Foreskin fibroblast (primary cell): ENCODE measurements at places on chromosomes 2 and 18.

- DNase-seq, result no peak
Observed at GRCh38 chr2:239685965-239686364, 285.1 kb upstream of the HDAC4 start.

- DNase-seq, result no peak
Observed at GRCh38 chr2:112077814-112078213, 22.7 kb downstream of the TMEM87B start.

DNA sequence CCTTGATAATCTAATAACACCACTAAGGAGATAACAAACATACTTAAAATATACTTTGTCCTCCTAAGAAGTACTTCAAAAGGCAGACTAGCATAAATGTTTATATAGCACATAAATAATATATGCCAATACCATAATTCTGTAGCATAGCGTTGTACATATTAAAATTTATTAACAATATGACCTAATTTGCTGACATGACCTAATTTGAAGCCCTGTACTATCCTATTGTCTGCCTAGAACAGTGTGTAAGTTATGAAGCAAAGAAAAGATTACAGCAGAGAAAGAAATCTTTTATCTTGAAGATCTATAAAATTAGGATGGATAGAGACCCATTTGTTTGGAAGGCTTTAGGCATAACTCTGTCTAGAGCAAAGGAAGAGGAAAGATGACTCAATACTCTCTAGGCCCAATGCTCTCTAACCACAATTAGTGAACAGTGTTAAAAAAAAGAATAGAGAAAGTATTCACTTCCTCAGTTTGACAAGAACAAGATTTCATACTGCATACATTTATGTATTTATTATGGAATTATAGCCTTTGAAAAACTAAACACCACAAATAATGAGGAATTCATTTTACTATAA is 231.3 kb downstream of the ZRANB3 start:
- DNase-seq, result peak; percentile 9

DNA sequence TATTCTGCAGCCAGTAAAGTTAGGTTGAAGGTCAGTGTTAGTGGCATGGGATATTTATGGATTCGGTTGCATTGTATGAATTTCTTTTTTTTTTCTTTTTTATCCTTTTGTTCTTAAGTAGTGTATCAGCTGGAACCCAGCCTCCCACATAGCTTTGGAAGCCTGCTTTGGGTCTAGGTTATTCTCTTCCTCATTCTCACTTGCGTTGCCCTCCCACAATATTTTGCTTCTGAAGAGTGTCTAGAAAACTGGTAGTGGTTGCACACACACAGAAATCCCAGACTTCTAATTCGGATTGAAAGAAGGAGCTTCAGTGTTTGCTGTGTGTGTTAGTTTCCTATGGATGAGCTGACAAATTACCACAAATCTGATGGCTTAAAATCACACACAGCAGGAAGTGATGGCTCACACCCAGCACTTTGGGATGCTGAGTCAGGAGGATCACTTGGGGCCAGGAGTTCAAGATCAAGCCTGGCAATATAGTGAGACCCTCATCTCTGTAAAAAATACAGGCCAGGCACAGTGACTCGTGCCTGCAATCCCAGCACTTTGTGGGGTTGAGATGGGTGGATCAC is 104.8 kb downstream of the ARL4C start:
- DNase-seq, result no peak

DNA sequence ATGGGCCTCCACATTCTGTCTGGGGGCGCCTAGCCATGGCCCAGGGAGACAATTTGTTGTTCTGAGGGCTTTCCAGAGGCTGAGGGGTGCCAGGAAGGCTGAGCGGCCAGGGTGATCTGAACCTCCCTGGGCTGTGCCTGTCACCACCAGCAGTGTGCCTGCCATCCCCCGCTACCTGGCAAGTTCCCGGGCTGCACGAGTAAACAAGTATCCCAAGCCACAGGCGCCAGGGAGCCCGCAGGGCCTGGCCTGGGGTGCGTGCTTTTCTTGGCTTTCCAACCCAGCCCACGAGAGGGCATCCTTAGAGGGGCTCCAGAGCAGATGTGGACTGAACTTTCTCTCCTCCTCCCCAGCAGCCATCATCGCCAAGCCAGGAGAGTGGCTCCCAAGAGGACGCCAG is 35.1 kb upstream of the B3GNT7 start:
- DNase-seq, result no peak

DNA sequence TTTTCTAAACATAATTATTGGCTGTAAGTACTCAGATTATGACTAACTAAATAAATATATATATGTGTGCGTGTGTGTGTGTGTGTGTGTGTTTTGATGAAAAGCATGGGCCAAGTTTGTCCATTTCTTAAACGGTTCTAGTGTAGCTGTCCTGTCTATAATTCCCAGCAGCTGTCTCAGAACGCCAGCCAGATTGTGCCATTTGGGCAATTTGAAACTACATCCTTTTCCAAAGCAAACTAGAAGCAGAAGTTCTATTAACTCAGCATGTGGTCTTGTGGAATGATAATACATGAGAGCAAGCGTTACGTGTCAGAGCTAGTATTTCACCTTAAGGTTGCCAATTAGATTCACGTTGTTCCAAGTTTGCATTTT is 1.7 kb downstream of the ARHGAP28 start:
- DNase-seq, result peak; percentile 98

GRCh38 chr18:31624892-31625640 is 33.4 kb downstream of the TTR start:
- no peak for DNase-seq

DNA sequence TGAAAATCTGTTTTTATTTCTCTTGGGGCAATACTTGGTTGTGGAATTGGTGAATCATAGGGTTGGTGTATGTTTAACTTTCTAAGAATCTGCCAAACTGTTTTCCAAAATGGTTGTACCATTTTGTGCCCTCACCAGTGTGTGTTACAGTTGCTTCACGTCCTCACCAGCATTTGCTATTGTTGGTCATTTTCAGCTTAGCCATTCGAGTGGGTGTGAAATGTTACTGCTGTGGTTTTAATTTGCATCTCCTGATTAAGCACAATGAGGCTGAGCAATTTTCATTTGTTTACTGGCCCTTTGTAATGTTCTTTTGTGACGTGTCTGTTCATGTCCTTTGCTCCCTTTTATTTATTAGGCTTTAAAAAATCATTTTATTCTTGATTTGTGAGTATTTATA is 49.7 kb downstream of the FOSL2 start:
- DNase-seq, result no peak

GRCh38 chr2:194424683-194425209 is 1232.3 kb upstream of the SLC39A10 start:
- no peak for DNase-seq

- DNase-seq, result peak; percentile 92
Observed at GRCh38 chr18:25230658-25231326, 121.2 kb downstream of the ZNF521 start.

DNA sequence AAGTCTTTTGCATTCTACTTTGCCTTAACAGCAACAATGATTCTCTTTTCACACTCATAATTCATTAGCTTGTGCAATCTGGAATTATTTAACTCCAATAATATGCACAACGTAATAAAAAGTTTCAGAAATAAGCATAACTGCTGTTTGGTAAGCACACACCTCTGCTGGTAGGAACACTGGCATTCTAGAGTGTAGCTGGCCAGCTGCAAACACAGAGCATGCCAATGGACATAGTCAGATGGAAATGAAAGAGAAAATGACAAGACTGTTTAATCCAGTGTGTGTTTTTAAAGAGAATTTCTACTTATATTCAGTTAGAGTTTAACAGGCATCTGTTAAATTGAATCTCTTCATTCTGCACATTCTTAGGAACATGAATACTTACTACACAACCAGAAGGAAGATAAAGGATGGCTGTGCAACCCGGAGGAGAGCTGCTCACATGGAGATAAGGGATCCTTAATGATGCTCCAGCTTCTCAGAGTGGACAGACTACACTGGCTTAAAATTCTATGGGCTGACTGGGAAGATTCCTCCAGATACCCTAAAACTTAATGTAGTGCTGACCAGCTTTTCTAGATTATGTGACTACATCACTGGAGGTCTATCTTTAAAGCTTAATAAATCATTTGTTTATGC is 94.6 kb upstream of the CHAC2 start:
- peak; percentile 6 for DNase-seq

- DNase-seq, result no peak
Observed at GRCh38 chr2:178284613-178285286, 90.4 kb downstream of the OSBPL6 start.

GRCh38 chr2:28802975-28803429 is 7.6 kb upstream of the SPDYA start:
- DNase-seq, result no peak

- DNase-seq, result no peak
Observed at GRCh38 chr2:39144416-39144815, 23.6 kb upstream of the SOS1 start.

- DNase-seq, result peak; percentile 62
Observed at GRCh38 chr2:12173271-12173942, 427.0 kb downstream of the LPIN1 start.

- DNase-seq, result no peak
Observed at GRCh38 chr18:2976218-2977132, 36.5 kb downstream of the LPIN2 start.

GRCh38 chr2:181070836-181071200 is 90.4 kb downstream of the UBE2E3 start:
- no peak for DNase-seq

DNA sequence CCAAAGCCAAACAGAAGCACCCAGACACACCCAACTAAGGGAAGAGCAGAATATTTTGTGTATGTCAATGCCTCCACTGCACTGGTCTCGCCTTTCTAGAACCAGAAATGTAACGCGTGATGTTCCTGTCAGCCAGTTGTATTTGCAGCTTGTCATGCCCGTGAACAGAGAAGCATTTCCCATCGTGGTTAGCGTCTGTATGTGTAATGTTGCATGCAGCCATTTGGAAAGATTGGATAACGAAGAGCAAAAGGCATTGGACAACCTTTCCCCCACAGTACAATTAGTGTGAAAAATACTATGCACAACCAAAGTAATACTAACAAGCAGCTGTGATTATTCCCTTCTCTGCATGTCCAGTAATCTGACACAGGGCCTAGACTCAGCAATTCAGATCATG is 140.5 kb downstream of the TMEM163 start:
- no peak for DNase-seq

- peak; percentile 3 for DNase-seq
Observed at GRCh38 chr18:24536326-24536725, 75.9 kb downstream of the HRH4 start.

GRCh38 chr2:31446848-31447247 is 32.3 kb upstream of the XDH start:
- peak; percentile 88 for DNase-seq

GRCh38 chr2:64804651-64805050 is 150.9 kb upstream of the SERTAD2 start:
- DNase-seq, result no peak

DNA sequence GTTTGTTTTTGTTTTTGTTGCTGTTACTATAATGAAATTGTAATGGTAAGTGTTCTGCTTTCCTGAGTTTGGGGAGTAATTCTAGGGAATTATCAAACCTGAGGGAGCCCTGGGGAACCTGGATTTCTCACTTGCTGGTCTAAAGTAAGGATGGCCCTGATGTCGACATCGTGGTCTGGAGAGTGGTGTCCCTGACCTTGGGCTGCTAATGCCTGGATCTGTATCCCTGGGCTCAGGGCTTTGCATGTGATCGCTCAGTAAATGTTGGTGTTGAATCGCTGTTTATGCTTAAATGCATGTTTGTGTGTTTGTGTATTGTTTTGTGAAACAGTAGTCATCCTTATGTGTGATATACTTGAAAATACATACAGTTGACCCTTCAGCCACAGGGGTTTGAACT is 6.1 kb downstream of the ACP1 start:
- DNase-seq, result no peak

DNA sequence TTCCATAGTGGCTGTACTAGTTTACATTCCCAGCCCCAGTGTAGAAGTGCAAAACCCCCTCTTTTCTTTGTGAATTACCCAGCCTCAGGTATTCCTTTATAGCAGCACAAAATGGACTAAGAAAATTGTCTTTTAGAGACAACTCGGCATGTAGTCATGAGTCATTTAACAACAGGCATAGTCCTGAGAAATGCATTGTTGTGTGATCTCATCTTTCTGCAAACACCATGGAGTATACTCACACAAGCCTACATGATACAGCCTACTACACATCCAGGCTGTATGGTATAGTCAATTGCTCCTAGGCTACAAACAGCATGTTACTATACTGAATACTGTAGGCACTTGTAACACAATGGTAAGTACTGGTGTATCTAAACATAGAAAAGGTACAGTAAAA is 44.4 kb upstream of the MBP start:
- peak; percentile 18 for DNase-seq

- DNase-seq, result no peak
Observed at GRCh38 chr2:203164311-203164935, 74.4 kb upstream of the CYP20A1 start.

DNA sequence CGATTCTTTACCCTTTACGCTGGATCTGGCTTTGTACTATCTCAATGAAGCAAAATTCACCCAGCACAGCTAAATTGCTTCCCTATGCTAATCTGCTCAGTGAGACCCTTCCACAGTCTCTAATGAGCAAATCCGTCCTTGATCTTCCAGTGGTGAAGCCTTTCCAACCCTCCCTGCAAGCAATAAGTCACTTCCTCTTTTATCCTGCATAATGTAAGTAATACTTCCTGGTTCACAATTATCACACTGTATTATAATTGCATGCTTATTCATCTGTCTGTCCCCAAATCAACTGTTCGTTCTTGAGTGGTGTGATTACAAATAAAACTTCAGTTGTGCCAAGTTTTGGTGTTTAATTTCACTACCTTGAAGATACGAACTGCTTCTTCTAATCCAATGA is 404.0 kb downstream of the ADCYAP1 start:
- no peak for DNase-seq

DNA sequence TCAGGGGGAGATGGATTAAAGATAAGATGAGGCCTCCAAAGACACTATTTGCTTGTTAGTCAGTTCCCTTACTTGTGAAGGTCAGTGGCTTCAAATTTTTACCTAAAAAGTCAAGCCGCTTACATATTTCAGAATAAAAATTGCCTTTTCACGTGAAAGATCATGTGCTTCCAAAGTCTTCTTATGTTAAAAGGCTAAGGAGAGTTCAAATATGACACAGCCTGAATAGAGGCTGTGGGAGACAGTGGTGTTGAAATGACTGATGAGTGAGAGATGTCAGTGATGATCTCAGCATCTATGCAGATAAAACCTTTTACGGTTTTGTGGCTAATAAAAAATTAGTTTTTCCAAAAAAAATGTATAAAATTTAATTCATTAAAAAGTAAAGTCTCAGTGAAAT is 40.5 kb downstream of the UPP2 start:
- DNase-seq, result no peak

- no peak for DNase-seq
Observed at GRCh38 chr18:11673560-11673959, 15.5 kb upstream of the GNAL start.

- DNase-seq, result peak; percentile 9
Observed at GRCh38 chr18:52694804-52695203, 354.8 kb downstream of the DCC start.

GRCh38 chr18:59220164-59220783 is 316 bp downstream of the GRP start:
- DNase-seq, result no peak

- DNase-seq, result no peak
Observed at GRCh38 chr2:62300925-62301324, 105.0 kb downstream of the B3GNT2 start.

- no peak for DNase-seq
Observed at GRCh38 chr18:54737986-54738385, 90.3 kb upstream of the RAB27B start.

- no peak for DNase-seq
Observed at GRCh38 chr2:69985216-69985615, 23.8 kb upstream of the ASPRV1 start.

- peak; percentile 88 for DNase-seq
Observed at GRCh38 chr2:43707255-43708015, 31.2 kb upstream of the C1GALT1C1L start.
